ENCODE measurements at places on chromosomes 12 and 14. TPM values are rescaled to one million over a fixed set of nuclear protein-coding genes. Genes with fewer than 3 reads are reported as not detected.

Gene L3HYPDH
- 15.7 TPM for total RNA-seq

Gene PROX2
- total RNA-seq: not detected

Gene EPYC
- not detected for total RNA-seq

- no peak for DNase-seq
These were observed 29.5 kb downstream of the MSRB3 start for GRCh38 chr12:65308006-65308405.

GRCh38 chr12:87008785-87009384 lies 752.7 kb upstream of the MGAT4C start:
- no peak for DNase-seq

DNA sequence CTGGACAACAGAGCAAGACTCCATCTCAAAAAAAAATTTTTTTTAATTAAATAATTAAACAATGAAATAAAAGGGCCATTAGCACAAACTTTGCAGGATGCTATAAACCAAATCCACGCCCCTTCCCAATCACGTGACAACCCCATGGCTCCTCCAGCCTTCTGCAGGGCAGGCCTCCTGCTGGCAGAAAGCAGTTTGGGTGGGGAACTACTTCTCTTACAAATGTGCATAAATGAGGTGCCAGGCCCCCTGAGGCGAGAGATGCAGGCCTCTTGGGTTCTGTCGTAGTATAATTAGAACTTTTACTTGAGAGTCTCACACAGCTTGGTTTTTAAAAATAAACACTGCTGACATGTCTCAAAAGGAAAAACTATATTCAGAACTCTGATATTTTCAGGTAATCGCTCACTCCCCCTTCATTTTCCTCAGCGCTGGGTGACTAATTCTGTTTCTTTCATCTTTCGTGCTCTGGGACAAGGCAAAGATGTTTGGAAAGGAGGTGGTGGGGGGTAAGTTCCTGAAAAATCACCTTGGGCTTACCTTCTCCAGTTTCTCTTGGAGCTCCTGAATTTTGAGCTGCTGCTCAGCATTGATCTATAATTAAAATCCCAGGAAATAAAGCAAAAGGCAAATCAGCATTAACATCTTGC lies 101.7 kb downstream of the CIT start:
- peak; percentile 53 for DNase-seq

Measured in H9 (cell line).